ENCODE measurements at places on chromosomes 16 and 17.

- no peak for DNase-seq
These were observed 289.5 kb upstream of the N4BP1 start for GRCh38 chr16:48899500-48899899.

DNA sequence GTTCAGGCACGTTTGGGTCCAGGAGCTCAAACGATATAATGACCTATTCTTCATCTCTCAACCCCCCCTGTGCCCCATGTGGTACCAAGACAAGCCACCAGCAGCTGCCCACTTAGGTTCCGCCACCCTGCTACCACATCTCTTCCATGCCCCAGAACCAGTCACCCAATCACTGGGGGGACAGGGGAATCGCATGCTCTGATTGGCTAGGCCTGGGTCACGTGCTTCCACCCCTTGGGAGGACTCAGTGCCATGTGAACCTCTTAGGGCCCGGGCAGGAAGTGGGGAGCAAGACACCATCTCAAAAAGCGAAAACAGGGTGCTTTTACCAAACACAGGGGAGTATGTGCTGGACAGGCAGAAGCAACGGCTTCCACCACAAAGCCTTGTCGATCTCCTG is 91.3 kb downstream of the KATNIP start:
- DNase-seq, result no peak

DNA sequence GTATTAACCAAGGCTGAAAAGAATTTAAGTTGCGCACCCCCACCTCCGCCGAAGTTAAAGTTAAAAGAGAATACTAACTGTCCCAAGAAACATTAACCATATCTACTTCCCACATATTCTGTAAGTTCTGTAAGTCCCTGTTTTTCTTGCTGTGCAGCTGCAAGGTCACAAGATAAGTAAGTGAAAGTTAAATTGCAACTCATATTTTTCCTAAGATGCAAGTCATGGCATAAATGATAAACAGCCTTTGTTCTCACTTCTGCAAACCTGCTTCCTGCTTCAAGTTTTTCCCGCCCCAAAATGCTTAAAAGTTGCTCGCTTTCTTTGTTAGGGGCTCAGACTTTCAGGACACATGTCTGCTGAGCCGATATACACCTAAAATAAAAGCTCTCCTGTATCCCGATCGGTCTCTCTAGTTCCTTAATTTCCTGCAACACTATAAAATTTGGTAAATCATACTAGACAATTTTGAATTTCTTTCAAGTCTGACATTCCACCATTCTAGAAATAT is 32.6 kb upstream of the ABCA9 start:
- no peak for DNase-seq

- no peak for DNase-seq
These were observed 1.4 kb downstream of the NEK8 start for GRCh38 chr17:28729950-28730330.

DNA sequence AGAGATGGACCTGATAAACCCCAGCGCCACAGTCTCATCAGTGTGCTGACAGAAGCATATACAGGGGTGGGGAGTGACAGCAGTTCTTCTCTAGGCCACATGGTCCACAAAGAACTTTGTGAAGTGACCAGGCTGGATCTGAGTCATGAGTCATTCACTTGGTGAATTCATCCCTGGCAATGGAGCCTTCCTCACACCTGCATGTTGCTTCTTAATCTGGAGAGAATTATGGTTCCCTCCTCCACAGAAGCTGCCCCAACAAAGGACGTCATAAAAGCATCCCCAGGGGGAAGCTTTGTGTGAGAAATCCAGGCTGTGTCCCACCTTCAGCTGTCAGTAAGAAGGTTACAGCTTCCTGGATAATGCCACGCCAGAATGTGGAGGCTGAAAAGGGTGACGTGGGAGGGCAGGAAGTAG is 215.6 kb upstream of the MAF start:
- DNase-seq, result no peak

- DNase-seq, result no peak
These were observed 10.9 kb downstream of the HSPB9 start for GRCh38 chr17:42133461-42134041.

- DNase-seq, result no peak
These were observed 2.6 kb downstream of the SHBG start for GRCh38 chr17:7632492-7632894.

GRCh38 chr16:2223221-2223941 is at the start of gene E4F1:
Gene E4F1, plus strand, starts transcription at chr16:2223591. Its CDS starts 23 bp downstream, at chr16:2223614.
- DNase-seq, result peak; percentile 99

GRCh38 chr17:4497101-4497824 is 1.4 kb upstream of the SPNS2 start:
- no peak for DNase-seq

DNA sequence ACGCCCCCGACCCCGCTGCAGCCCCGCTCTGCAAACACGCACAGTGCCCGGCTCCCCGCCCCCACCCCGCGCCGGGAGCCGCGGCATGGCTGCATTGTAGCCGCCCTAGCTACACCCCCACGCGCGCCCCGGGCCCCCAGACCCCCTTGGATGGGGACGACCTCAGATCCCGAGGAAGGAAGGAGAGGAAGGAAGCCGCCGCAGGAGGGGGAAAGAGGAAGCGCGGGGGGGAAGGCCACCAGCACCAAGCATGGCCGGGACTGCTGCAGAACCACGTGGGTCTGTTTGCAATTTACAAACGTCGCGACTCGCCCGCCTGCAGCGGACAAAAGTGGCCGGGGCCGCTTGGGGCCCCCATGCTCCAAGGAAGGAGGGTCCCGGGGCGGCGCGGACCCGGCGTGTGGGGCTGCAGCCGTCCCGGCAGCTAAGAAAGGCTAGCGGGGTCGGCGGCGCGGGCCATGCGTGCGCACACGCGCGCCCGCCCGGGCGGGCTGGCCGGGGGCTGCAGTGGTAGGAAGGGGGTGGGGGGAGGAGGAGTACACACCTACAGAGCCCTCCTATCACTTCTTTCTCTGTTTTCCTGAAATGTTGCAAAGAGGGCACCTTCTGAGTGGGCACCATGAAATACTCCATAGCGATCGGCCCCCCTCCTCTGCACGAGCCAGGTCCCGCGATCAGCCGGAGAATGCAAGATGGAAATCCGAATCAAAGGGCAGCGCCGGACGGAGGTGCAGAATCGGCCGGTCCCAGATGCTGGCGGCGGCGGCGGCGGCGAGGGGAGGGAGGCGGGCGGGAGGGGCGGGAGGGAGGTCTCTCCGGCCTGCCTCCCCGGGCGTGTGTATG is 488 bp downstream of the TFAP4 start:
- DNase-seq, result no peak

DNA sequence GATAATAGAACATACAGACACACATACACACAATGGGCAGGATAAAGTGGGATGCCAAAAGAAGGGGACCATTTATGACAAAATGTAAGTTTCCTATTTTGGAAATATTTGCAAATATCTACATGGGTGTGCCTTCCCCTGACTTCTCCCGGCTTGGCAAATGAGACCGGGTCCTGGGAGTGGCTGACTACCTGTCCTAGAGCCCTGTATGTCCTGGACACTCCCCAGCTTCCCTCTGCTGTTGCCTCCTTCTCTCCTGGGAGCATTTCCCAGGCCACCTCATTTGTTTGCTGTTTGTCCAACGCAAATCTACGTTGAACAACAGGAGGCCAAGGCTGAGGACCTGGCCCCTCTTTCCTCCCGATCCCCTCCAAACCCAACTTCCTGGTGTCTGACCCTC is 16.9 kb downstream of the PECAM1 start:
- no peak for DNase-seq

DNA sequence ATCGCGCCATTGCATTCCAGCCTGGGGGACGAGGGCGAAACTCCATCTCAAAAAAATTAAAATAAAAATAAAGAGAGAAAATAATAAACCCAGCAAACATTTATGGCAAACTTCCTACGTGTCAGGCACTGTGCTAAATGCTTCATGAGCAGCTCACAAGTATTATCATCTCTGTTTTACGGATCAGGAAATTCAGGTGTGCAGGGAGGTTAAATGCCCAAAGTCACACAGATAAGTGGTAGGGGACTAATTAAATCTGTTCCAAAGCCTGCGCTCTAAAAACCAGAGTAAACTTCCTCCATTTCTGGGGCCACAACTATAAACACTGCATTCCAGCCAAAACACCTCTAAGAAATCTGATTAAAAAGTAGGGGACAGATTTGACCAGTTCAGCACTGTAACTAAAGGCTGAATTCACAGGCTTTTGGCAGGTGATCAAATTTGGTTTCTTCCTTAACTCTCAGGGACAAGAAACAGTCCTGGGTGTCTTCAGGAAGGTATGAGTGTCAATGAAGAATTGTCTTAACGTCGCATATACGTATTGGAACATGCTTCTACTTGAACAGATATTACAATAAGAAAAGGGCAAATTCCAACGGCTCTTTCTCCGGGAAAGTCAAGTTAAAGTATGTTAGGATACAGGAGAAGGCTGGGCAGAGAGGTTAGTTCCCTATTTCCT is 996 bp downstream of the STRADA start:
- no peak for DNase-seq

DNA sequence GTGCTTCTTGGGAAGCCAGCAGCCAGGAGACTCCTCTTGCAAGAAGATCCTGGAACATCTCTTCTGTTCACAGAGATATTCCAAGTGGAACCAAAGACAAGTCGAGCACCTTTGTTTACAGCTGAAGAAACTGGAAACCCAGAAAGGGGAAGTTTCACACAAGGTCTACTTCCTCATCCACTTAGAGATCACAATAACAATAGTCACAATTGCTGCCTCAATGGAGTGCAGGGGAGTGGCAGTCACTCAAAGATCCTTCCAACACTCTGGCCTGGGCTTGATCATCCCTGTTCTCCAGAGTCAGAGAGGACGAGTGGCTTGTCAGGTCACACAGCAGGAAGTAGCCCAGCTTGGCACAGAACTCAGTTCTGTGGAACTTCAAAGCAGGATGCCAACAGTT is 46.9 kb upstream of the SIAH1 start:
- no peak for DNase-seq

GRCh38 chr16:67936124-67936879 is at the start of gene PSMB10:
Gene PSMB10, minus strand, starts transcription at chr16:67936850. Its CDS starts 101 bp downstream, at chr16:67936749.
- no peak for DNase-seq

- no peak for DNase-seq
These were observed 44.7 kb downstream of the HS3ST3A1 start for GRCh38 chr17:13557077-13557476.

GRCh38 chr16:56237451-56237930 is 46.2 kb downstream of the GNAO1 start:
- DNase-seq, result no peak

- no peak for DNase-seq
These were observed 46.1 kb upstream of the BPTF start for GRCh38 chr17:67779098-67779672.

GRCh38 chr16:85556456-85557082 is 56.6 kb upstream of the GSE1 start:
- DNase-seq, result peak; percentile 51

GRCh38 chr17:75721463-75722011 is 278 bp downstream of the ITGB4 start:
- no peak for DNase-seq

DNA sequence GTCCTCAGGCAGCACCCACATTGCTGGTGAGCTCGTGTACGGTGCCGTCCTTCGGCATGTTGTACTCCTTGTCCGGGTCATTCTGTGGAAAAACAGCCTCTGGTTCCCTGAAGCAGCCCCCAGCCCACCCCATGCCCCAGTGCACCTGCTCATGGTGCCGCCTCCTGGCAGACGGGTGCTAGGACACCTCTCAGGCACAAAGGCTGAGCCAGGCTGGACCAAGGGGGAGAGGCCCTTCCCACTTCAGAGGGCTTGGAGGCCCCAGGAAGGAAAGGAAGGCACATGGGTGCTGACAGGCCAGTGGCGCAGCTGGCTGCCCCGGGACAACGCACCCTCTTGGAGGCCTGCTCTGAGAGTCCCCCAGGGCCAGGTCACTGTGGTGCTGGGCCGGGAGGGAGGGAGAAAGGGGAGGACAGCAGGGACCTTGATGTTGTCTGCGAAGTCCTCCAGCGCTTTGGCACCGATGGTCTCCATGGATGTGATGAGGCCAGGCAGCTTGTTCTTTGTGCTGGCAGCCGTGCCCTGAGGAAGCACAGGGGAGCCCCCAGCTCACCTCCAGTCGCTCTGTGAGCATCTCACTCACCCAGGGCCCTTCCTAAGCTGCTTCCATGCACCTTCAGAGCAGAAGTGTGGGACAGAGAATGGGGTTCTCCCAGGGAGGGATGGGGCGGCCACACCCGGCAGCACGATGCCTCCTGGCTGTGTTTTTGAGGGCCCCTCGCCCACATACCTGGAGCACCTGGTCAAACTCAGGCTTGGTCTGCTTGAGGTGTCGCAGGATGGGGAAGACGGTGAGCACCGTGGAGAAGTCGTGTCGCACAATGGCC is 9.3 kb downstream of the ZACN start:
- DNase-seq, result no peak

- DNase-seq, result no peak
These were observed 71.4 kb upstream of the ARL4D start for GRCh38 chr17:43327421-43327820.

DNA sequence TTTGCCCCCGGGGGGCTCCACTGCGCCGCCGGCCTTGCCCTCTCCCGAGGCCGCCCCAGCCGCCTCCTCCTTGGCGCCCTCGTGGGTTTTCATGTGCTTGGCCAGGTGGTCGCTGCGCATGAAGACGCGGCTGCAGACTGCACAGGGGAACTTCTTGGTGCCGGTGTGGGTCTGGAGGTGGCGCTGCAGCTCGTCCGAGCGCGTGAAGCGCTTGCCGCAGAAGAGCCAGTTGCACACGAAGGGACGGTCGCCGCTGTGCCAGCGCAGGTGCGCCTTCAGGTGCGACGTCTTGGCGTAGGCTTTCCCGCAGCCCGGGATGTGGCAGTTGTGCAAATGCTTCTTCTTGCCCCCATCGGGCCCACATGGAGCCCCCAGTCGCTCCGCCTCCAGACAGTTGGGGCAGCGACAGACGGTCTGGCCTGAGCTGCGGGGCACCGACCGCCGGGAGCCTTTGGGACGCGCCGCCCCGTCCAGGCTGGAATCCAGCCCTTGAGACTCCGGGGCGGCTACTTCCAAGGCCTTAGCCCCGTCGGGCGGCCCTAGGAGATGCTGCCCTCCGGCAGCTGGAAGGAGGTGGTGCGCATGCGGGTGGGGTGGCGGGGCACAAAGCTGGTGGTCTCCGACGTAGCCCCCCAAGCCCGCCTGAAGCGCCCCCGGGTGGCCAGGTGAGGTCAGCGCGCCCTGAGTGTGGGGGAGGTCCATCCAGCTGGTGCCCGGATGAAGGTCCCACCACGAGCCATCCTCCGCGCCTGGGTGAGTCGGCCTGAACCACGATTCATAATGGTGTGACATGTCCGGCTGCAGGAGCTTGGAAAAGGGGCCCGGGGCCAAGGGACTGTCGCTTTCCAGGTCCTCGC is 3.4 kb downstream of the SP6 start:
- DNase-seq, result no peak

DNA sequence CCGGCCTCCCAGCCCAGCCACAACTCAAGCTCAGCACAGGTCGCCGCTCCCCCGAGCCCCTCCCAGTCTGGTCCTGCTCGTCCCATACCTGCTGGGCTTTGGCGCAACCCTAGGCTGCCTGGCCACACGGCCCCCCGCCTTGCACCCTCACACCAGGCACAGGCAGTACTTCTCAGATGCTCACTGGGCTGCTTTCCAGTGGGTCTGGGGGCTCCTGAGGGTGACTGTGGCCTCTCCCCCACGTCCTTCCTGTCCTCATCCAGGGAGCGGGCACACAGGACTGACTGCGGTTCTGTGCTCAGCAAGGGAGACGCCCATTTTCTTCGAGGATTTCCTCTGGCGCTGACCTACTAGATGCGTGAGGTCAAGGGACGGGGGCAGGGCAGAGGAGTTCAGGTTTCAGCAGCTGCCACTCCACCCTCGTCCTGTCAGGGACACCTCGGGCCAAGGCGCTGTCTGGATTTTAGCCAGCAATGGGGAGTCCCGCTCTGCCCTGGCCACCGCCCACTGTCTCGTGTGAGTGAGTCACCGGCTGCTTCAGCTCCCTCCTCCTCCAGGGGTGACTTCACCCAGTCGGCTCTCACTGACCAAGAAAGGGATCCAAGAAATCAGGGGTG is 115.8 kb downstream of the NPIPB11 start:
- peak; percentile 50 for DNase-seq

Data from activated CD4-positive, alpha-beta T cell treated with anti-CD3 and anti-CD28 coated beads for 24 hours (primary cell).